ENCODE measurements at places on chromosomes 3 and 15.

- no peak for DNase-seq
Measured at GRCh38 chr15:69045802-69046201, 31.3 kb downstream of the NOX5 start.

DNA sequence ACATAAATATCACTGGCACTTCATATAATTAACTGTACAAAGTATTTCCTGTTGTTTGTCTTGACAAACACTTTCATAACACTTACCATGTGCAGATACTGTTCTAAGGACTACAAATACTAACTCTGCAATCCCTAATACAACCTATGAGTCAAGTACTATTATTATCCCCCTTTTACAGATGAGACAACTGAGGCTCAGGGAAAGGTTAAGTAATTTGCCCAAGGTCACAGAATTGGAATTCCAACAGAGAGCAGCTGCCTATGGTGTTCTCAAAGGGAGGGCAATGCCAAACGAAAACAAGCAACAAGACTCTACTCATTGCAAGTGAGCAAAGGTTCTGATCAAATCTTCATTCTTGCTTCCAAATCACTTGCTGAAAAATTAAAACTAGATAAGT, 85.9 kb downstream of the MAGI1 start:
- no peak for DNase-seq

DNA sequence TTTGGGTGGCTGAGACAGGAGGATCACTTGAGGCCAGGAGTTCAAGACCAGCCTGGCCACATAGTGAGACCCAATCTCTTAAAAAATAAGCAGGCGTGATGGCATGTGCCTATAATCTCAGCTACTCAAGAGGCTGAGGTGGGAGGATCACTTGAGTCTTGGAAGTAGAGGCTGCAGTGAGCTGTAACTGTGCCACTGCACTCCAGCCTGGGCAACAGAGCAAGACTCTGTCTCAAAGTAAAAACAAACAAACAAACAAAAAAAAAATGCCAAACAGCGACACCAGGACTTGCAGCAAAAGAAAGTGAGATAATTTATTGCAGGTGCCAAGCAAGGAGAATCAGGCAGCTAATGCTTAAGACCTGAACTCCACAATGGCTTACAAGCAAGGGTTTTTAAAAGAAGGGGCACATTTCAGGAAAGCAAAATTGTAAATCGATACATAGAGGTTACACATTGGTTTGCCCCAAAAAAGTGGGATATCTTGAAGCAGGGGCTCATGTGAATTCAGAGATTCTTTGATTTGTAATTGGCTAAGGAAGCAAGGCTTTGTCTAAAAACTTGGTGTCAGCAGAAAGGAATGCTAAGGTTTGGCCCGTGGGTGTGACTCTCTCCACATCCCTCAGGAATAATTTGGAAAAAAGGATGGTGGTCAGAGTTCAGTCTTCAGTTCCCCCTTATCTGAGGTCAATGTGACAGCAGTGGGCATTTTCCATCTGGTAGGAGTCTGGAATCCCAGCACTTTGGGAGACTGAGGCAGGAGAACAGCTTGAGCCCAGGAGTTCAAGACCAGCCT, 5.2 kb upstream of the MPI start:
- no peak for DNase-seq

DNA sequence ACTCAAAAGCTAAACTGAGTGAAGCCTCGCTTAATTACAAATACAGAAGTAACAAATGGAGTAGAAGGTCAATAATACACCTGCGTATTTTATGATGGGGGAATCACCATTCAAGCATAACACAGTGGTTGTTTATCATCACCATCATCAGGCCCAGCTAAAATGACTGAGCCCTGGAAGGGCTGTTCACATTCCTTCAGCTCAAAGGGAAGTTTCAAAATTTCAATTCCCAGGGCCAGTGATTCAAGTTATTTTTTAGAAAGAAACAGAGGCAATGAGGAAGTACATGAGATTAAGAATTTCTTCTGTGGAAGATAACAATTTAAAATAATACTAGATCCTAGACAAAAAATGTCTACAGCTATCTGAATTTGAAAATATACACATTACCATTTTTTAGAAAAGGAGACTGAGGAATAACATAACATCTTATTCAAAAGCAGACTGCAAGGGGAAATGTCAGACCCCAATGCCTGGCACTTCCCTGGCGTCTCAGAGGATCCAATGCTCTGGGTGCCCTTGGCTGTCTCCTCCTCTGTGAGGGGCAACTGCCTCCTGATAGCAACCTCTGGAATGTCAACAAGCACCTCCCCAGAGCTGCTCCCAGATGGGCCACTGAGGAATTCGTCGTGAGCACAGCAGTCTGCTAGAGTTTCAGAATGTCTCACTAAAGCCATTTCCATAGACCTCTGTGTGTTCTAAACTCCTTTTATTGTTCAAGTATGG, 22.8 kb downstream of the EHD4 start:
- no peak for DNase-seq

GRCh38 chr3:45972534-45973402, 22.9 kb downstream of the FYCO1 start:
- DNase-seq: no peak

DNA sequence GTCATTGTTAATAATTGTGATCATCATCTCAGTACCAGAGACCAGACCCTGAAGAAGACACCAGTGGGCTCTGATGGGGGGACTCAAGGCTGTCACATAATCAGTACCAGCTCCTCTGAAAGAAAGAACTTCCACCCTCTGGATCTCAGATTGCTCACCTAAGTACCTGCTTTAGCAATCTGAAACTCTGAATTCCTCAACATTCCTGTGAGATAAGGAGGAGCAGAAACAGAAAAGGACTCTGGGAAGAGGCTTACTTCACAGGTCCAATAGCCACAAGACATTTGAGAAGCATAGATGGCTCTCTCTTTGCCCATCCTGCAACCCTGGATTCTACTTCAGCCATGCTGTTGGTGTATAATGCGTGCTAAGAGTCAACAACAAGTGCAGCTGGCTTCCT, 44.0 kb upstream of the OXTR start:
- no peak for DNase-seq

Data from fibroblast of skin of left biceps (primary cell).